ENCODE measurements at places on chromosomes 2 and 18. TPM values are rescaled to one million over a fixed set of nuclear protein-coding genes. Genes with fewer than 3 reads are reported as not detected.

EFR3B gene
- 1.5 TPM for total RNA-seq

PTRHD1 gene
- 19.2 TPM for total RNA-seq

SPAG16 gene
- total RNA-seq = 10.4 TPM

CD8B gene
- 0.57 TPM for total RNA-seq

C1GALT1C1L gene
- total RNA-seq = not detected

COL4A4 gene
- not detected for total RNA-seq

GRCh38 chr18:33761363-33761762 lies 183.3 kb downstream of the ASXL3 start:
- no peak overlapping the region for H3K27ac ChIP-seq
- H3K4me1 ChIP-seq = no peaks in the 10 kb centered on the region
- DNase-seq = no peak
- no peaks in the 10 kb centered on the region for H3K36me3 ChIP-seq

DNA sequence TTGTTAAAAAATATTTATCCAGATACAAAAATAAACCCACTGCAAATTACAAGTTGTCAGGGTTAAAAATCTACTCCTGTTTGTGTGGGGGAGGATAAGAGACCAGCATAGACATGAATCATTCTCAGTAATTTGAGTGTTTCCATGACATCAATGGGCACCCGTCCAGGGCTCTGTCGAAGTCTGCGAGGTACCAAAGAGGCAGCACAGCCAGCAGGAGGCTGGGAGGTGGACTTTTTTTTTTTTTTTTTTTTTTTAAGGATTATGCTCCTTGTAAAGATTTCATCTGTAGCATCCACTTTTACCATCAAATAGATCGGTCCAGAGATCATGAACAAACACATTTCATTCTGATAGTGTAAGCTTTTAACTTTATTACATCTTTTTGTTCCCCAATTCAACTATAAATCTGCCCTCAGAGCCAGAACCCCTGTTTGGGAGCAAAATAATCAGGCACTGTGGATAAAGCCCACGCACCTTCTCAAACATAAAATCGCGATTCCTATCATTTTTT lies 182.0 kb downstream of the TCF4 start:
- DNase-seq = no peak
- H3K4me1 ChIP-seq = no peaks in the 10 kb centered on the region
- H3K27ac ChIP-seq = no peak overlapping the region
- no peaks in the 10 kb centered on the region for H3K27me3 ChIP-seq
- H3K36me3 ChIP-seq = no peaks in the 10 kb centered on the region

GRCh38 chr2:105880637-105881036 lies 135.9 kb downstream of the NCK2 start:
- no peak for DNase-seq
- H3K27me3 ChIP-seq = no peaks in the 10 kb centered on the region
- H3K4me3 ChIP-seq = no peak overlapping the region
- H3K36me3 ChIP-seq = peaks cover 57% of the 10 kb centered on the region

- no peak overlapping the region for H3K4me3 ChIP-seq
- H3K27me3 ChIP-seq = peaks cover 4% of the 10 kb centered on the region
- no peaks in the 10 kb centered on the region for H3K4me1 ChIP-seq
- DNase-seq = no peak
Observed at GRCh38 chr18:62658028-62658427, 57.3 kb upstream of the PHLPP1 start.

GRCh38 chr2:16293871-16294270 lies 353.5 kb downstream of the MYCN start:
- H3K27me3 ChIP-seq = no peaks in the 10 kb centered on the region
- H3K4me1 ChIP-seq = no peaks in the 10 kb centered on the region
- DNase-seq = no peak
- H3K27ac ChIP-seq = no peak overlapping the region
- H3K36me3 ChIP-seq = no peaks in the 10 kb centered on the region

Measured in activated CD4-positive, alpha-beta memory T cell treated with anti-CD3 and anti-CD28 coated beads for 36 hours (primary cell).